ENCODE measurements at places on chromosomes 3 and 15.

- no peak for DNase-seq
Measured at GRCh38 chr3:25427155-25427554, 908 bp upstream of the RARB start.

- no peak for DNase-seq
Measured at GRCh38 chr15:71512682-71513006, 297.7 kb upstream of the NR2E3 start.

DNA sequence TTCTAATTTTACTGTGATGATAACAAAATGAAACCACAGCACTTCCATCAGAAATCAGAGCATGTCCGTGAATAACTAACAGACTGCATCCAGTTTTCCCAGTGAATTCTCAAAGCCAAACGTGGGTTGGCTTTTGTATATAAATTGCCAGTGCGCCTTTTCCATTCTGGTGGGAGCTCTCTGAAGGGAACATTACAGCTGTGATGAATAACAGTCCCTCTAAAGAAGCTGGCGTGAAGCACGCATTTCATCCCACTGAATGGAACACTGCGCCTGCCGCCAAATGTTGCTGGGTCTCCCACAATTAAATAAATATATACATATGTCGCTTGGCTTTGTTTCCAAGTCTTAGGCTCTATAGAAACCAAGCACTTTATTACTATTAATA is 113.0 kb upstream of the PFN2 start:
- no peak for DNase-seq

- DNase-seq = no peak
Measured at GRCh38 chr3:10521772-10522441, 16.5 kb upstream of the ATP2B2 start.

- DNase-seq = no peak
Measured at GRCh38 chr15:63889831-63890230, 56.1 kb upstream of the HERC1 start.

- no peak for DNase-seq
Measured at GRCh38 chr3:151265866-151266265, 12.5 kb downstream of the P2RY14 start.
